ENCODE measurements at places on chromosomes 5 and 9. TPM values are rescaled to one million over a fixed set of nuclear protein-coding genes. Genes with fewer than 3 reads are reported as not detected.

- no peak for DNase-seq
Measured at GRCh38 chr5:1800472-1801221, 560 bp upstream of the NDUFS6 start.

DNA sequence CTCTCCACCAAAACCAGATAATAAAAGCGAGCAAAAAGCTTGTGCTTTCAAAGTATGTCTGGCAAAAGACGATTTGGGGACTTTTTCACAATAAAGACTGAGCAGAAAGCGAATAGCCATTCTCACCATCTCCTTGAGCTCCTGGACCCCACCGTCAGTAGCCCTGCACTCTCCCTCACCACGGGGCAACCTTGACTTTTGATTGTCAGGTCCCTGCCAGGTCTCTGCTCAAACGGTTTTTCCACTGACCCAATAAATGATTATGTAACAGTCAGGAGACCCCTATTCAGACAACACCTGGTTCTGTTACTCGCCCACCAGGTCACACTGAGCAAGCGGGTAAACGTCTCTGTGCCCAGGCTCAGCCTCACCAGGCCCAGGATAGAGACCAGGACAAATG is 131.3 kb downstream of the MVB12B start:
- no peak for DNase-seq

GRCh38 chr9:1875251-1875851 is 139.8 kb upstream of the SMARCA2 start:
- DNase-seq: no peak

GRCh38 chr5:171537070-171537849 is 117.8 kb downstream of the FGF18 start:
- DNase-seq: no peak

- DNase-seq: no peak
Measured at GRCh38 chr5:141960018-141960417, 2.0 kb upstream of the PCDH12 start.

DNA sequence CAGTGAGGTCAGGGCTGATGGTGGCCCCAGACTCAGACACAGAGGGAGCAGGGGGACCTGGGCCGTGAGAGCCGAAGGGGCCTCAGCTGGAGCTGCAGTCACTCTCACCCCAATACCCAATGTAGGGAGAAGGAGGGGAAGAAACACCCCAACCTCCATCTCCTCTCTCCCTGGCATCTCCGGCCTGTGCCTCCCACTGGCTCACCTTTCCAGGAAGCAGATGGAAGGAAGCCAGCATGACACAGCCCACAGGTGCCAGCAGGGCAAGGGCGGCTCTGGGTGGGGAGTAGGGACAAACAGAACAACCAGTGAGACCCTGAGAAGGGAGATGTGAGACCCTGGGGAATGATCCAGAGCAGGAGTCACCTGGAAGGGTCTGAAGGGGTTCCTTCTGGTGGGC is 3.0 kb upstream of the CRB2 start:
- no peak for DNase-seq

DNA sequence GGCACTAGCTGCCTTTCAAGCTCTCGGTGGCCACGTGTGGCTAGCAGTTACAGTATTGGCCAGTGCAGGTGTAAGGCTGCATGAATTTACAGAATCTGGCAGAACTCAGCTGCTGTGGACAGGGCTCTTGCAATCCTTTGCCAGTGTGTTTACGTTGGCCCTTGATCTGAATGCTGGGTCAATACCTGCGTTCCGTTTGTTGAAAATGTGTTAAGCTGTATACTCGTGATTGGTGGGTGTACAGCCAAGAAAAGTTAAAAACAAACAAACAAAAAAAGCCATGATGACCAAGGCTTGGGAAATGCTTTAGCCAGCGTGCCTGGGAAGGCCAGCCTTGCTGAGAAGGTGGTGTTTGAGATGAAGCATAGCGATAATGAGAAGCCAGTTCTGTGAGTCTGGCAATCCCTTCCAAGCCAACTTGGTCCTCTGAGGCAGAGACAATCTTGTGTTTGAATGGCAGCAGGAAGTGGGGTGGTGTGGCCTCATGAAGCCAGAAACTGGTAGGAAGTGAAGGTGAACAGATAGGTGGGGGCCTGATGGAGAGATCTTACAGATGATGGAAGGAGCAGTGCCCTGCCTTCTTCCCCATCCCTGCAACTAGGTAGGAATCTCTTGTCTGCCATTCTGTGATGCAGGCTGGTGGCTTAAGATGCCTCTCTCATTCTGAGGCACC is 820 bp upstream of the CFAP90 start:
- no peak for DNase-seq

DNA sequence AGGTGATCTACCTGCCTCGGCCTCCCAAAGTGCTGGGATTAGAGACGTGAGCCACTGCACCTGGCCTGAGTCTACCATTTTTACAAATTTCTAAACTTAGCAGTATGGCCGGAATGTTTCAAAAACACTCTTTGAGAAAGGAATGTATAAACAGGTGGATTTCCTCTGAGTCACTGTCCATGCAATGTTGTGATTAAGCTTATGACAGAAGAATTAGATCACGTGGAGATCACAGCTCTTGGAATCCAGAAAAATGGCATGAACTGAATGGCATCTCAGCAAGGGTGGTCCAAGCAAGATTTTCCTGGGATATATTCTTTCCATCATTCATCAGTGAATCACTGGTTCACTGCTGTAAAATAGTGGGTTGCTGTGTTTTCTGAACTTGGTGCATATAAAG is 865.0 kb downstream of the PTPRD start:
- no peak for DNase-seq

- DNase-seq: no peak
Measured at GRCh38 chr5:127320032-127320965, 29.7 kb downstream of the MEGF10 start.

- peak; percentile 35 for DNase-seq
Measured at GRCh38 chr9:14627513-14627912, 65.7 kb downstream of the ZDHHC21 start.

DNA sequence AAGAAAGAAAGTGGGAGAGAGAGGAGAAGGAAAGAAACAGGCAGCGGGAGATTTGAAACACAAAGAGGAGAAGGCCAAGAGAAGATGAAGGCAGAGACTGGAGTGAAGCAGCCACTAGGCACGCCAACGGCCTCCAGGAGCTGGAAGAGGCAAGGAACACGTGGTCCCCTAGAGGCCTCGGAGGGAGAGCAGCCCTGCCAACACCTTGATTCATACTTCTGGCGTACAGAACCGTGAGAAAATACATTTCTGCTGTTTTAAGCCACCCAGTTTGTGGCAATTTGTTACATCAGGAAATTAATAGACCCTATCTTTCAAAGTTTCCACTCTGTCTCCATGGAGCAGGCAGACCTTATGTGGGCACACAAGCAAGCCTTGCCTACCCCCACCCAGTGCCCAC is 133.4 kb downstream of the ACTL7B start:
- peak; percentile 81 for DNase-seq

DNA sequence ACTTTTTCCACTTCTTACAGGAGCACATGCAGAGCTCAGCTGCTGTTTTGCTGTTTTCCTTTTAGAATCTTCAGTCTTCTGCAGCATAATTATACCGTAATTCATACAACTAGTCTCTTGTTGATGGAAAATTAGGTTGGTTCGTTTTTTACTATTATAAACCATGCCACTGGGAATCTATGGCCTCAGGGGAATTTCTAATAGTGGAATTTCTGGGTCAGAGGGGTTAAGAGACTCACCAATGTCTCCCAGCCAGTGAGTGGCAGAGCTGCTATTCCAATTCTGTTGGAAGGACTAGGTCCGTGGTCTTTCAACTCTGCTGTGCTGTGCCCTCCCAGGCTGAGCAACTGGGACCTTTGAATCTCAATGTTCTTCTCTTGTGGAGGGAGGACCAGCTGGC is 282.5 kb downstream of the ZSWIM6 start:
- no peak for DNase-seq

- no peak for DNase-seq
Measured at GRCh38 chr9:74391816-74392215, 105.3 kb upstream of the RORB start.

DNA sequence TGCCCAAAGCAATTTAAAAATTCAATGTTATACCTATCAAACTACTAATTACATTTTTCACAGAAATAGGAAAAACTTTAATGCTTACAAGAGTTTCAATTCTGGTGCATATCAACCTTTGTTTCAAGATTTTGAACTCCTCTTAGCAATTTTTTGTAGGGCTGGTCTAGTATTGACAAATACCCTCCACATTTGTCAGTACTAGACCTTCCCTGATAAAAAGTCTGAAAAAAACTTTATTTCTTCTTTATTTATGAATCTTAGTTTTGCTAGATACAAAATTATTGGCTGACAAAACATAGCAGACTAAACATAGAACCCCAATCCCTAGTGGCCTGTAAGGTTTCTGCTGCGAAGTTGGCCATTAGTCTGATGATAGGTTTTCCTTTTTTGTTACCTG is 1804.9 kb downstream of the EFNA5 start:
- DNase-seq: no peak

DNA sequence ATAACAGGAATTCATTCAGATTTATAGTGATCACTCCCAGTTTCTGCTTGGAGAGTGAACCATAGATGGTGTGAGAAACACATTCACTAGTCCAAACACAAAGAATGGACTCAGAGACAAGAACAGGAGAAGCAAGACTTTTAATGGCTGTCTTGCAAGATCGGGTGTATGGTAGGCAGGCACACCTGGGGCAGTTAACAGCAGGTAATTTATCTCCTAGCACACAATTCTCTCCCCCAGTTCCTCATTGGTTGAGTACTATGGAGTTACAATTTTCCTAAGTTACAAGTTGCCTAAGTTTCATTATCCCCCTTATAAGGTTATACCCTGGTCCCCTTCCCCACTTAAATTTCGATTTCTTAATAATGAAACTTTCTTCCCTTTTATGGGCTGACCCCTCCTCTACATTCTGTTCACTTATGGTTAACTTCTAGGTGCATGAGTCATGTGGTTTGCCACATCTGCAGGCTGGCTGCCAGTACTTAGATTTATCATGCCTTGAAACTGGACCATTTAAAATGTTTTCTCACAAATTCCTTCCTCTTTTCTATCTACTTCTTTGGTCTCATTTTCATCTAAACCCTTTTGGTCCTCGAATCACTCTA is 623.3 kb downstream of the HINT1 start:
- DNase-seq: peak; percentile 37

DNA sequence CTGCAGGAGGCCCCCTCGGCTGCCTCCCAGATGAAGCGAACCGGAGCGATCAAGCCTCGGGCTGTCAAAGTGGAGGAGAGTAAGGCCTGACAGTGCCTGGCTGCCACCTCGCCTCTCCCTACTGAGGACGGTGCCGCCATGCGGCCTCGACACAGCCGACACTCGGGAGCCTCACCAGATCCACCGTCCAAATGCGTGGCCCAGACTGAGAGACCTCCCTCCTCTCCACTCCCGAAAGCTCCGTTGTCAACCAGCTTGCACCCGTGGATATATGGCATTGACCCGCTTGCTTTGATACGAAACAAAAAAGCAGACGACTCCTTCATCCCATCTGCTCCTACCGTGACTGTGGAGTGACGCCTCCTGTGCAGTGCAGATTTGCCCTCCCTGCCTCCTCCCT is 6.9 kb upstream of the POMT1 start:
- no peak for DNase-seq

- DNase-seq: no peak
Measured at GRCh38 chr5:120103495-120103894, 360.6 kb upstream of the PRR16 start.

- no peak for DNase-seq
Measured at GRCh38 chr5:9399094-9399493, 146.8 kb downstream of the SEMA5A start.

DNA sequence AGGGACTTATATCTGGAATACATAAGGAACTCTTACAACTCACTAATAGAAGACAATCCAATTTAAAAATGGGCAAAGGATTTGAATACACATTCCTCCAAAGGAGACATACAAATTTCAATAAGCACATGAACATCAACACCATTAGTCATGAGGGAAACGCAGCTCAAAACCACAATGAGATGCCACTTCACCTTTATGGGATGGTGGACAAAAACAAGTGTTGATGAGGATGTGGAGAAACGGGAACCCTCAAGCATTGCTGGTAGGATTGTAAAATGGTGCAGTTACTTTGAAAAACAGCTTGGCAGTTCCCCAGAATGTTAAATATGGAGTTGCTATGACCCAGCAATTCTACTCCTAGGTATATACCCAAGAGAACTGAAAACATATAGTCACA is 72.7 kb upstream of the IER5L start:
- no peak for DNase-seq

- DNase-seq: no peak
Measured at GRCh38 chr5:106481374-106481773, 1189.4 kb downstream of the EFNA5 start.

- no peak for DNase-seq
Measured at GRCh38 chr5:101009758-101010519, 106.9 kb upstream of the ST8SIA4 start.

DNA sequence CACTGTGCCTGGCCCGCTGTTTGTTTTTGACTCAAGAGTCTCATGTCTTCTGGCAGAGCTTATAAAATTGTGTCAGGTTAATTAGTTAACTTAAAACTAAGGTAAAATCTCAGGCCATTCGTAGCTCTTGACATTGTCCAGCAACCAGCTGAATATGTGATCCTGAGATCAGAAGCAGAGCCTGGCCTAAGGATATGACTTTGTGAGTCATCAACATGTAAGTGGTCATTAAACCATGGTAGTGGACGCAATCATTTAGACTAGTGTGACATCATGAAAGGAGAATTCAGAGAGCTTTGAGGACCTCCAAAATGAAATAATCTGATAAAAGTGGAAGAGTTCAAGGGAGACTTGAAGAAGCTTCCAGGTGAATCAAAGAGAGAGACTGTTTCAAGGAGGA is 23.3 kb downstream of the SPZ1 start:
- no peak for DNase-seq

The PDZD2 gene
- 0.13 TPM for total RNA-seq

The GPR151 gene
- not detected for total RNA-seq

The CD72 gene
- 0.47 TPM for total RNA-seq

The RANBP3L gene
- total RNA-seq: not detected

The SUSD3 gene
- total RNA-seq: 0.40 TPM

The ZNF462 gene
- total RNA-seq: 6.8 TPM

The RFESD gene
- 10.7 TPM for total RNA-seq

The GFI1B gene
- not detected for total RNA-seq

The C5orf58 gene
- total RNA-seq: not detected

The GABRG2 gene
- not detected for total RNA-seq

The MYO10 gene
- 62.0 TPM for total RNA-seq

The LCN10 gene
- not detected for total RNA-seq

The IQGAP2 gene
- total RNA-seq: 12.3 TPM

The SLC25A25 gene
- 8.7 TPM for total RNA-seq

The TLX3 gene
- total RNA-seq: not detected

Measured in MG63 (cell line).